ENCODE measurements at places on chromosomes 11 and 22.

DNA sequence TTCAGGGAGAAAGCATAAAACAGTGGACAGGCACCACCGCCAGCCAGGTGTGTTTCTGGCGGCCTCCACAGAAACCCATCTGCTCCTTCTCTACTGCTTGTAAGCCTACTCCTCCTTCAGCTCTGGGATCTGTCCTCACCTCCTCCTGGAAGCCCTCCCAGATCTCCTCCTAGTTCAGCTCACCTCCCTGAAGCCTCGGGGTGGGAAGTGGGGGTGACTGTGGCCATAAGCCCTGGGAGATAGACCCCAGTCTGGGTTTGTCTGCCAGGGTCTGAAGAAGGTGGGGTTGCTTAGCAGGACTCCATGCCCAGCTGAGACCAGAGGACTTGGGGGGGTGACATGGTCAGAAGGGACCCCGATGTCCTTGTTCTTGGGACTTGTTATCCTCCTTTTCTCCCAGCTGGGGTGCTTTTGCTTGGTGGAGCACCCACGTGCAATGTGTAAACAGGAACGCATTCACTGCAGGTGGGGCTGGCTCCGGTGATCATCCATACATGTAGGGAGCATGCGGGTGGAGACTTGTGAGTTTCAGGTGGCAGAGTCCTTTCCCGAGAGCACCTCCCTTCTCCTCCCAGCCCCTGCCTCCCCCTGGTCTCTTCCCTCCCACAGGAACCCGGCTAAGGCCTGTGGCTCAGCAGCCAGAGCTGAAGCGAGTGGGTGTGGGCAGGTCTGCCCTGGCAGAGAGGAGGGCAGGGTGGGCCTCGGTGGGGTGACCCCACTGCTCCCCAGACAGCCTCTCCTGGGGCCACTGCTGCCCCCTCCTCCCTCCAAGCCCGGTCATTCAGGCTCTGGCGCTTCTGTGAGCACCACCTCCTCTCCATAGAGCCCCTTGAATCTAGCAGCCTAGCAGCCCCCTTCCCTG, 25.9 kb downstream of the MRGPRG start:
- DNase-seq: no peak

DNA sequence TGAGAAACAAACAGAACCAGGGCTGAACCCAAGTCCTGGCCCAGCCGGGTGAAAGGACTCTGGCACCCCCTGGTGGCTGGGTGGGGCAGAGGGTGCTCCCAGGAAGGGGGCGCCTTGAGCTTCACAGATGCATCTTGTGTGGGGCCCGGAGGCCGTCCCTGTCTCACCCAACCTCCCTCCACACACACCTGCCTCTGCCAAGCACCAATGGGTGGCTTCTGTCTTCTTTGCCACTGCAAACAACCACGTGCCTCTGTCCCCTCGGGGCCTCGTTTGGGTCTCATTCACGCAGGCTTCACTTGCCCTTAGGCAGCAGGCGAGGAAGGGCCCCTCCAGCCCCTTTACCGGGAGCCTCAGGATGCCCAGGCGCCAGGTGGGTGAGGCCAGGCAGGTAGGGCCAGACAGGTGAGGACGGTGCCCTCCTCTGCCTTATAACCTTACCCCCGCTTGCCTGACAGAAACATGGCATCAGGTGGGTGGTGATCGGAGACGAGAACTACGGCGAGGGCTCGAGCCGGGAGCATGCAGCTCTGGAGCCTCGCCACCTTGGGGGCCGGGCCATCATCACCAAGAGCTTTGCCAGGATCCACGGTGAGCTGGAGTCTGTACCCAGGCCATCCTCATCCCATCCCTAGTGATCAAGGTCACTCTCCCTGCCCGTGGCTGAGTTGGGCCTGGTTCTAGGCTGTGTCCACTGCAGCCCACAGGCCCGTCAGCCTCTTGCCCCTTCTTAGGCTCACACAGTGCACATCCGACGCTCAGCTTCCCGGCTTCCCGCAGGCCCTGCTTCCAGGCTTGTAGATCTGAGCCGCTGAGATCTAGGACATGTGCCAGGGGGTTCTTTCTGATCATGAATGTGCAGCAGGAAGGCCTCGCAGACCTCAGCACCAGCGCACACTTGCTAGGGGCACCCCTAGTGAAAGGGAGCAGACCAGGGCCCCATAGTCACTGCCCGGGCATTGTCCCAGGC, 17.2 kb downstream of the POLR3H start:
- DNase-seq: peak; percentile 49

- no peak for DNase-seq
Measured at GRCh38 chr22:22137891-22138290, 106.7 kb upstream of the VPREB1 start.

DNA sequence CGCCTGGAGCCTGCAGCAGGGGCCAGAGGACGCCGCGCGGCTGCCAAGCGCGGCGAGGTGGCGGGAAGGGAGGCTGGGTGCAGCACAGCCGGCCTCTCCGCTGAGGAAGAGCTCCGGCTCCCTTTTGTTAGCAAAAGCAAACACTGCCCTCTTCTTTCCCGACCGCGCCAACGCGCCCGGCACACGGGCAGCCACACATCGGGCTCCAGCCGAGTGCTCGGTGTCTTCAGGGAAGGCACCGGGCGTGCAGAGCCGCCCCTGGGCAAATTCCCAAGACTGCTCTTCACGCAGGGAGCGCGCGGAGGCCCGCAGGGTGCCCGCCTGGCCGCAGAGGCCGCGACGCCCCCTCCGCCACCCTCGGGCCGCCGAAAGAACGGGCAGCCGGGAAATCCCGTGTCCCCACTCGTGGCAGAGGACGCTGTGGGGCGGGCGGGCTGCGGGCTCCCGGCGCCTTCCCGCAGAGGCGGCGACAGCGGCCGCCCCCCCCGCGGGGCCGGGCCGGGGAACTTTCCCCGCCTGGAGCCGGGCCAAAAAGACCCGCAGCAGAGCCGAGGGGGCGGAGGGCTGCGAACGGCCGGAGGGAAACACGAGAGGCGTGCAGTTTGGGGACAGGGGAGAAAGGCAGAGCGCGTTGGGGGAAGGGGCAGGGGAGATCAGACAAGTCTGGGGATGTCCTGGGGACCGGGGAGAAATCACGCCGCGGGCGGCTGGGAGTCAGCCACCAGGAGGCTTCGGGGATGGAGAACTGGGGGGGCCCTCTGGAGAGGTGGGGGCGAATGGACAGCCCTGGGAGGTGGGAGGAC, 931 bp downstream of the CADM1 start:
- no peak for DNase-seq

- DNase-seq: no peak
Measured at GRCh38 chr11:39190751-39191150, 2268.7 kb downstream of the LRRC4C start.
